Prostate gland (tissue), 2 donors: ENCODE measurements at places on chromosomes 3 and 15.

DNA sequence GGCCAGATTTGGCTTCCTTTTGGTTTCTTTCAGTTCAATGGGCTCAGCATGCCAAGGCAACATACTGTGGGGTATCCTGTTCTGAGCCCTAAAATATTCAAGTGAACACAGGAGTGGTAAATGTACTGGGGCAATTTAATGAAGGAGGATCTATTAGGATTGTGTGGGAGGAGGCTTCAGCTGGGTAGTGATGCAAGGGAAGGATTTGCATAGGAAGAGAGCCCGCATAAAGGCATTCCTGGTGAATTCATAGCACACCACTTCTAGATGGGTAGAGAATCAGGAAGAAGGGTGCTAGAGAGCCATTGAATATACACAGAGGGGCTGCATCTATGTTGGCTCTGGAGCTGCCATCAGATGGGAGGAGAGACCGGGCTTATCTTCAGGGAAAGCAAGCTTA is 20.6 kb upstream of the KNG1 start:
- H3K27me3 ChIP-seq: no peaks in the 10 kb centered on the region
- DNase-seq: no peak
- no peaks in the 10 kb centered on the region for H3K4me1 ChIP-seq
- no peak overlapping the region for H3K27ac ChIP-seq
- no peak overlapping the region for H3K4me3 ChIP-seq

GRCh38 chr3:37993067-37993455 is 2.5 kb downstream of the VILL start:
- peaks cover 2% of the 10 kb centered on the region for H3K4me1 ChIP-seq
- peak overlapping the region; percentile 81 for H3K27ac ChIP-seq
- no peaks in the 10 kb centered on the region for H3K36me3 ChIP-seq

DNA sequence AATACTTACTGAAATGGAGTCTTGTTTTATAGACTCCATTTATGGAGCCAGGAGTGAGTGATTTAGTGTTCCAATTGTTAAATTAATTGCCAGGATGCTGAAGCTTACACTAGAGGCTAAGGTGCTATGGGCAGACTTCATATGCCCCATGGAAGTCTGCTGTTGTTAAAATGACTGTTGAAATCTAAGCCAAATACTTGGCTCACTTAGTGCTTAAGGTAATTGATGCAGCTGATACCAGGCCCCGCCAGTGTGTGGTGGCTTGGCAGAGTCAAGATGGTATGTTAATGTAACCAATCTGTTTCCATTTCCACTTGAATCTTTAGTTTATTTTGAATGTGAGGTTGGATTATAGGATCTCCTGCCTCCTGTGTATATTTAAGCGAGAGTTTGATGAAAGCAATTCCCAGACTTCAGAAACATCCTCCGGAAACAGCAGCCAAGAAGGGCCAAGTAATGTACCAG is 187.1 kb downstream of the ITPR1 start:
- no peak overlapping the region for H3K4me3 ChIP-seq
- peaks cover 18% of the 10 kb centered on the region for H3K36me3 ChIP-seq

GRCh38 chr15:51749307-51749706 is 2.1 kb upstream of the TMOD2 start:
- H3K27me3 ChIP-seq: no peaks in the 10 kb centered on the region
- no peak for DNase-seq
- H3K4me1 ChIP-seq: no peaks in the 10 kb centered on the region
- no peaks in the 10 kb centered on the region for H3K36me3 ChIP-seq
- H3K27ac ChIP-seq: no peak overlapping the region
- H3K4me3 ChIP-seq: no peak overlapping the region

DNA sequence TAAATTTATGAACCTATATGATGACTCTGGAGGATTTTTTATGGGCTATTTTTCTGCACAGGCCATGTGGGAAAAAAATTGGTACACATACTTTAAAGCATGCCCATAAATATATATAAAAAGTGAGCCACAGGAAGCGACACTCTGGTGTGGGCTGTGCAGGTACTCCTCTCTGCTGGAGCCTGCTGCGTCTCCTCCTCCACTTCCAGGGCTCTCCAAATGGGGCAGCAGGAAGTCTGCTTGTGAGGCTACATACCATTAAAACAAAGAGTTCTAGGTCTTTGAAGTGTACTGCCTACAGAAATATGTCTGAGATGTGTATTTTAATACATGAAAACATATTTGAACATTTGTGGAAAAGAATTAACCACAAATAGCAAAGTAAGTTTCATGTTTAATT is 135.1 kb downstream of the CTNNB1 start:
- H3K27me3 ChIP-seq: no peaks in the 10 kb centered on the region
- no peak overlapping the region for H3K27ac ChIP-seq
- no peaks in the 10 kb centered on the region for H3K4me1 ChIP-seq
- DNase-seq: no peak

- no peaks in the 10 kb centered on the region for H3K4me1 ChIP-seq
- DNase-seq: no peak
- H3K36me3 ChIP-seq: no peaks in the 10 kb centered on the region
- H3K27ac ChIP-seq: no peak overlapping the region
Measured at GRCh38 chr15:48978638-48979037, 14.9 kb upstream of the SHC4 start.

DNA sequence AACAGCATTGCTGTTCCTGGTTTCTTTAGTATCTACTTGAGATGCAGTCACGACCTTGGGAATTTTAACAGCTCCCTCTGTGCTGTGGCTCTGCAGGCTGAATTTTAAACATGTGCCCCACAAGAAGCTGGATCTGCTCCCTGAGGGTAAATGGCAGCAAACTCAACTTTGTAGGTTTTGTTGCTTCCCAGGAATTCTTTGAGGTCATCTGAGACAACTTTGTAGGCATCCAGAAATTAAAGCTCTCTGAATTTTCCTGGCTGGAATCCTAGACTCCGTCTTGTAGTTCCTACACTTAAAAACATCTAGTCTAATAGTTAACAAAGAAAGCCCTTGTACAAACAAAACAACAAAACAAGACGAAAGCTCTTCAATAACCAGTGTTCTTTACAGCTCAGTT is 366.3 kb downstream of the FEZF2 start:
- DNase-seq: no peak
- H3K4me1 ChIP-seq: no peaks in the 10 kb centered on the region
- H3K27me3 ChIP-seq: no peaks in the 10 kb centered on the region
- no peaks in the 10 kb centered on the region for H3K36me3 ChIP-seq
- H3K4me3 ChIP-seq: no peak overlapping the region
- H3K27ac ChIP-seq: no peak overlapping the region

GRCh38 chr15:90481023-90481422 is 48.7 kb upstream of the CRTC3 start:
- no peak overlapping the region for H3K27ac ChIP-seq
- H3K4me1 ChIP-seq: no peaks in the 10 kb centered on the region
- no peak for DNase-seq
- no peaks in the 10 kb centered on the region for H3K27me3 ChIP-seq
- no peak overlapping the region for H3K4me3 ChIP-seq

- no peak overlapping the region for H3K27ac ChIP-seq
- no peaks in the 10 kb centered on the region for H3K27me3 ChIP-seq
- no peaks in the 10 kb centered on the region for H3K36me3 ChIP-seq
- DNase-seq: no peak
- H3K4me3 ChIP-seq: no peak overlapping the region
Measured at GRCh38 chr15:85440451-85440850, 60.0 kb downstream of the AKAP13 start.

DNA sequence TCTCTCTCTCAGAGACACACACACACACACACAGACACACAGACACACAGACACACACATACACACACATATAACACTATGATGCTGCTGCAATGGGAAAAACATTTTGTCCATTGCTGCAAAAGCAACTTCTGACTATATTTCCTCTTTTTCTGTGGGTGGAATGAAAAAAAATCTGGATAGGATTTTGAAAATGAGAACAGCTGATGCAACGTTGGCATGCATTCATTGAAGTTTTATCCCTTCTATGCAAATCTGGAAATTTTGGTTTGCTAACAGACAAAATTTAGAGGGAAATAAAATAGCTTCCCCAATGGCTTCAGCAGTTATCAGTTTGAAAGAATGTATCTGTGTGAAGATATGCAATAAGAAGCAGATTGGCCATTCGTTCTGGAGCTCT is 763.4 kb upstream of the GRM7 start:
- H3K27ac ChIP-seq: no peak overlapping the region
- no peaks in the 10 kb centered on the region for H3K27me3 ChIP-seq
- no peaks in the 10 kb centered on the region for H3K4me1 ChIP-seq
- H3K4me3 ChIP-seq: no peak overlapping the region
- DNase-seq: no peak
- no peaks in the 10 kb centered on the region for H3K36me3 ChIP-seq

DNA sequence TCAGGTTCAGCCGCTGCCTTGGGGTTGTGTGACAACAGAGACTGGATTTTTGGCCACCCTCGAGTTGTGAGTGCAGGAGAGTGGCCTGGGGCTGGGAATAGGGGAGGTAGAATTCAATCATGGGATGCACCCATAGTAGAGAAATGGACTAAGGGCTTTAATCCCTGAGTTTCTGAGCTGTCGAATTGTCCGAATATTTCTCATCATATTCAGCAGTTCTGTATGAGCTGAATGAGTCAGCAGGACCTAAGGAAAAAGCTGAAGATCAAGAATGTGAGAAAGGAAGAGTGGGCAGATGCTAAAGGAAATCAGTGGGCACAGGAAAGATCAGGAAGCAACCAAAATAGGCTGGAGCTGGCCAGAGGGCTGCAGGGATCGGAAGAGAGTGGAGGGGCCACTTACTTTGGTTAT is 44.4 kb upstream of the SACM1L start:
- H3K4me1 ChIP-seq: peaks cover 4% of the 10 kb centered on the region
- no peak for DNase-seq
- H3K27me3 ChIP-seq: no peaks in the 10 kb centered on the region
- no peaks in the 10 kb centered on the region for H3K36me3 ChIP-seq
- H3K27ac ChIP-seq: no peak overlapping the region
- no peak overlapping the region for H3K4me3 ChIP-seq
